ENCODE measurements at places on chromosomes 6 and 20. TPM values are rescaled to one million over a fixed set of nuclear protein-coding genes. Genes with fewer than 3 reads are reported as not detected.

Gene JPH2
- total RNA-seq, result 0.50 TPM

Gene ALDH8A1
- 0.33 TPM for total RNA-seq

Gene ADAT2
- 12.1 TPM for total RNA-seq

Gene PFDN4
- 163 TPM for total RNA-seq

Gene SPTLC3
- total RNA-seq, result 5.8 TPM

Data from smooth muscle cell of trachea (primary cell).